Right renal cortex interstitium (tissue), 3 donors: ENCODE measurements at places on chromosomes 2 and 18. TPM values are rescaled to one million over a fixed set of nuclear protein-coding genes. Genes with fewer than 3 reads are reported as not detected.

DNA sequence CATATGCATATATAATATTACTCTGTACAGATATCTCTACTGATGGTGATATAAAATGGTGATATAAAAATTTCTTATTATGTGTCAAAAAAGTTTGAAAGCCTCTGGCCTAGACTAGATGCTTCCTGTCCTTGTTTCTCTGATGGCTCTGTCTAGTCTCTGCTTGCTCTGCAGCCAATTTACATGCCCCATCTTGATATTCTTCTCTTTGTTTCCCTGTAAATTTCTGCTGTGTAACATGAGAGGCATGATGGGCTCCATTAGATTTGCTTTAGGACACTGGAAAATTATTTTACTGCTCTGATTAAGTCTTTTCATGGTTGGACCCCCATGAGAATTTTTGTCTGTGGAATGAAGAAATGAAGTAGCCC is 24.3 kb downstream of the BABAM2 start:
- no peak for DNase-seq

DNA sequence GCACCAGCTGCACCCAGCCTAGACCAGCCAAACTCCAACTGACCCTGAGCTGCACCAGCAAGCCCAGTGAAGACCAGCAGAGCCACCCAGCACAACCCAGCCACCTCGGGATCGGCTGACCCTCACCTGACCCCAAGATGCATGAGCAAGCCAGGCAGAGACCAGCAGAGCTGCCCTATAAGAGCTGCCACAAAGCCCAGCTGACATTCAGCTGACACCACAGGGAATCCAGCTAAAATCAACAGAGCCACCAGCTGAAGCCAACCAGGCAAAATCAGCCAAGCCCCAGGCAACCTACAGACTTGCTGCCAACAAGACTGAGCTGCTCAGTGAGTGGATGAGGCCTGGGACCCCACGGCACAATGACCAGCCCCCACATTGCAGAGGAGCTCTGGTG is 54.6 kb downstream of the CYP27C1 start:
- no peak for DNase-seq

GRCh38 chr2:130759906-130760753 is 4.8 kb downstream of the AMER3 start:
- DNase-seq, result no peak

DNA sequence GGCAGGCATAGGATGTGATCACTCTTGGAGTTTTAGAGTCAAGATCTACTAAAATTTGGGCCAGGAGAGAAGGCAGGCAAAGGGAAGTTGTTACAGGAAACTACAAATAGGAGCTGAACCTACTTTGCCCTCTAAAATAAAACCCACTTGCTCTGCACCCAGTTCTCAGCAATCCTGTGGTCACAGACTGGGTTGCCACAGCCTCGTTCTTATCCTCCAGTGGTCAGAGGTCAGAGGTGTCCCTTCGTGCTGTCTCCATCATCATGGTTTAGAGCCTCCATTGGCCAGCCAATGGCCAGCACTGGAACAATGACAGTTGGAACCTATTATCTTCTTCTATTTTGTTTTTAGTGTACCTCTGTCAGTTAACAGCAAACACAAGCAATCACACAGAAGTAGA is 90.7 kb upstream of the TNP1 start:
- DNase-seq, result no peak

GRCh38 chr2:18949871-18950270 is 360.5 kb upstream of the NT5C1B start:
- no peak for DNase-seq

GRCh38 chr2:207395535-207396251 is 134.1 kb upstream of the CREB1 start:
- no peak for DNase-seq

DNA sequence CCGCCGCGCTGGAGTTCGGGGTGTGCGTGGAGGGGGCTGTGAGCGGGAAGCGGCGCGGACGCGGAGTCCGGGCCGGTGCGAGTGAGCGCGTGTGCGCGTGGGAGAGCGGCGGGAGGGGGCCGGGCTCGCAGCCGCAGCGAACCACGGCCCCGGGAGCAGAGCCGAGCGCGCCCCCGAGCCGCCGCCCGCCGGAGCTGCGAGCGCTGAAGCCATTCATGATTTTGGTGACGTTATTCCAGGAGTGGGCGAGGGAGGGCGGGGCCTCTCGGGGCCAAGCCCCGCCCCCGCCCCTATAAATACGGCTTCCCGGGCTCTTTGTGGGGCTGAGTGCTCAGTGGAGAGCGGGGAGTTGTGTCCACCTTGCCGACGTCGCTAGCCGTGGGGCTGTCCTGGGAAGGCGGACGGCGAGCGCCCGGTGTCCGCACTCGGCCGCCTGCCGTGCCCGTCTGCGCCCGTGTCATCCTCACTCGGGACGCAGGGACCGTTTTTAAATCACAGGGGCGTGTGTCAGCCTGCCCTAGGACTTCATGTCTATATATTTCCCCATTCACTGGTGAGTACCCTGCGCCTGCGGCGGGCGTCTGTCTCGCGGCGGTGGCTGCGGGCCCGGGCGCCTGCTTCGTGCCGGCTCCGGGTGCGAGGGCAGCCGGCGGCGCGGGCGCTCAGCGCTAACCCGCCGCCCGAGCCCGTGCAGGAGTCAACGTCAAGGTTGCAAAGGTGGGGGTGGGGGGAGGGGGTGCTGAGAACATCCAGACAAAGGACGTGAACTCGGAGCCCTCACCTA is at the start of gene LBH:
Gene LBH (plus strand): TSS at position 323 of the 784 bp plus-strand sequence. CDS start 205 bp downstream, at position 528.
- peak; percentile 83 for DNase-seq

- DNase-seq, result no peak
These were observed 115.1 kb downstream of the KCNE4 start for GRCh38 chr2:223166983-223167650.

DNA sequence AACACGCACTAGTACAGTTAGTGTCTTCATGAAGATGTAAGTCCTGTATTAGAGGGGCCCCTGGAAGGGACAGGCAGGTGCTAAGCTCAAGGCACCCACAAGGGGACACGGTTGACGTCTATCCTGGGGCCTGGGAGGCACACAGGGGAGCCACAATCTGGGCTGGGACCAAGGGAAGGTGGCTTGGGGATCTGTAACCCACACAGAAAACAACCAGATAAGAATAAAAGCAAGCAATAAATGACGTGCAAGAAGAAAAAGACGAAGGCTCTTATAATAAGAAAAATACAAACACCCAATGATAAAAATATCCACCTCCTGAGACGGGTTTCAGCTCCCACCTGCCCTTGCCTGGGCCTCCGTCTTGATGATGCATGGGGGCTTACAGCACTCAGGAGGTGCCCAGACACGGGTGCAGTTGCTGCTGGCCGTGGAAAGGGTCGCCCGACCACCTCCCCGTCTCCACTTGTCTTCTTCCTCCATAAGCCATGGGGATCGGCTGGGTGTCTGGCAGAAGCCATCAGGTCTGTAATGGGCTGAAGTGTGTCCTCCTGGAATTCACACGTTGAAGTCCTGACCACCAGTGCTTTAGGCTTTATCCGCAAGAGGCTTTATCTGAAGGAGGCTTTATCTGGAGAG is 73.9 kb downstream of the TWIST2 start:
- no peak for DNase-seq

DNA sequence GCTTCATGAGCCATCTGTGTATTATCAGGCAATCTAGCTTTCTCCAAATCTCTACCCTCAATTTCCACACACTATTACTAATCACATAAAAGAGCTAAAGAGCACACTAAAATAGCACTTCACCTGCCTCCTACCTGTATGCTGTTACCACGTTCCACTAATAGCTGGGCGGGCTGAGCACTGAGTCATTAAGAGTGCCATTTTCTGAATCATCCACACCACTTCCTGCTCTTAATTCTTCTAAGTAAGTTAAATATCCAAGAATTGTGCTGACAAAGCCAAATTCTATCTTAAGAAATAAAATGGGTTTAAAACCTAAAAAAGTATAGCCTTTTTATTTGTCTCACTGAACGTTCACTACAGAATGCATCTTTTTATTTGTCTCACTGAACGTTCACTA is 35.7 kb downstream of the NOL10 start:
- DNase-seq, result no peak

GRCh38 chr18:9552191-9552590 is 62.2 kb downstream of the PPP4R1 start:
- DNase-seq, result no peak

GRCh38 chr2:156538083-156538504 is 101.9 kb downstream of the GPD2 start:
- DNase-seq, result no peak

DNA sequence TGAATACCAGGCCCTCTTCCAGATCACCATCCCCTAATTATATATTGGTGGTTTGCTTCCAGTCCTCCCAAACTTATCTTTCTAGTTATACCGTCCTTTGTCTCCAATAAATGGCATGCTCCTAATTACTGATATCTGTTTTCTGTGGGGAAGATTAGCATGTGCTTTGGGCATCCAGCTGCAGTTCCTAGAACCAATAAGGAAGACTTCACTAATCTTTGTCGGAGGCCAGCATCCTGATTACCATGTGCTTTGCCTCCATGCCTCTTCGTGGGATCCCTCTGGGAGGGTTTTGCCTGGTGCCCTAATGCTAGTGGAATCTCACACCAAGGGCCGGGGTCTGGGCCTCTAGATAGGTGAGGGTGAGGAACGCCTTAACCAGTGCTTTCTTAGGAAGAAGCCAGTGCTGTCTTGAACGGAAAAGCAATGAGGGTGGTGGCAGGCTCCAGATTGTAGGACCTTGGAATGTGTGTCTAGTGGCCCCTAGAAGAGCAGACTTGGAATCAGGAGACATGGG is 47.7 kb downstream of the ACKR3 start:
- DNase-seq, result no peak

- DNase-seq, result no peak
These were observed 218.5 kb downstream of the TRIB2 start for GRCh38 chr2:12935222-12935621.

DNA sequence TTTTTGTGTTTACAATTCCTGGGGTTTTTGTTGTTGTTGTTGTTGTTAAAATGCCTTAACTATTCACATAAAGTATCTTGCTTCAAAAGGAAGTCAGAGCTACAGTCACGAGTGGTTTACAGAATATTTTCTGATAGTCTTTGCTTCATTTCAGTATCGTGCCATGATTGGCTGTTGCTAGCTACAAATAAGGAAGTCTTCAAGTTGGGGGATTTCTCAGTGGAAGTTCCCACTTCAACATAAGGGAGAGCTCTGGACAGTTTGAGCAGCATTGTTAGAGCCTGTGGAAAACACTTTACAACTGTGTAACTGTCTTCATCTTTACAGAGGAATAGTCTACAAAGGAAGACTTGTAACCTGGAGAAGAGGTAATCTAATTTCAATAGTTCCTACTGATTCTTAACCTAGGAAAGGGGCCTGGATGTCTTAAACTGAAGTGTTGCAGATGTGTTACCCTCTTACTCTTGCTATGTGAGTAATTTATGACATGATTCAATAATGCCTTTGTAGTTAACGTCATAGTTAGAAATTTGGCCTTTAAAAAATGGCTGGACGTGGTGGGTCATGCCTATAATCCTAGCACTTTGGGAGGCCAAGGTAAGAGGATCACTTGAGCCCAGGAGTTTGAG is 23.4 kb upstream of the TANK start:
- no peak for DNase-seq

The DNAH6 gene
- 2.5 TPM for polyA plus RNA-seq

DNA sequence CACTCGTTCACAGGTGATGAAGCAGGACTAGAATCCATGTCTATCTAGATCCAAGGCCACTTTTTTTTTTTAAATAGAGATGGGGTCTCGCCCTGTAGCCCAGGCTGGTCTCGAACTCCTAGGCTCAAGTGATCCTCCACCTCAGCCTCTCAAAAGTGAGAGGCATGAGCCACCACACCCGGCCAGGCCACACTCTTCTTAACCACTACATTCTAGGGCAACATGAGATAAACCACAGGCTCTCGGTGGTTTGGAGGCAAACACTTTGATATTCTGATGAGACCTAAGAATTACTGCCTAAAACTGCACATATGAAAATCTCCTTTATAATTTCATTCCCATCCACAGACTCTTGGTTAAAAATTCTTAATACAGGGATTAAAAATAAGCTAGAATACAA is 51.8 kb downstream of the USP34 start:
- no peak for DNase-seq

The RFTN2 gene
- polyA plus RNA-seq, result 21.4 TPM

- no peak for DNase-seq
These were observed 404.9 kb upstream of the ZEB2 start for GRCh38 chr2:144924827-144925226.

The SMPD4 gene
- polyA plus RNA-seq, result 60.0 TPM

DNA sequence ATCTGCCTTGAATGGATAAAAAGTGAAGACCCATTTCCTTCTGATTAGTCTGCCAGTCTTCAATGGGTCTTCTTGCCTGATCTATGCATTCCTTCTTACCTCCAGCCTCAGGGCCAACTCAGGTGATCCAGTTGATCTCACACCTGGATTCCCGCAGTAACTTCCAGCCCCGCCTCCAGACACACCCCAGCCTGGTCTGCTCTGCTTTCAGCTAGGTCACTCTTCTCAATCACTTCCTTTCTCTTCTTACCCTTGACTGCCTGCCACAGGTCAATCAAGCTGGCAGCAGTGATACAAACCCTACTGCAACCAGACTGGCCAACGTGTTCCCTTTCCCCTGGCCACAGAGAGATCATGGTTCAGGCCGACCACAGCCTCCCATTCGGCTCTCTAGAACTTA is 263.6 kb downstream of the ZNF516 start:
- DNase-seq, result no peak

The C2orf15 gene
- polyA plus RNA-seq, result 12.5 TPM

The TMEM247 gene
- not detected for polyA plus RNA-seq

DNA sequence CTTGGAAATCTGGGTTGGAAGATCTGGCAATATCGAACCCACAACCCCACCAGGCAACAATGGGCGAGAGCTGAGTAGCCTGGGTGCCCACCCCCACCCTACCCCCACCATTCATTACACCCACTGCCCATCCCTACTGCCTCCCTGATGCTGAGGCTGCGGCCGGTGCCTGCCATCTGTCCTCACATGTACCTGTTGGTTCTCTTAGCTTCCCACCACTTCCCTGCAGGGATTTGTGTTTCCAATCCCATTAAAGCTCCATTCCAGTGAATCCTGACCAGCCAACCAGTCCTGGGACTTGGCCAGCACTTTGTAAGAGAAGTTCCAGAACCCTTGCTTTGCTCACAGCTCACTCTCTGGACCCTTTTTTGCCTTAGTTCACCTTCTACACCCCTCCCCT is 163.0 kb upstream of the SH3BP4 start:
- DNase-seq, result no peak

The MYO3B gene
- 9.0 TPM for polyA plus RNA-seq

The HSPD1 gene
- 650 TPM for polyA plus RNA-seq

The SAP130 gene
- polyA plus RNA-seq, result 27.7 TPM

The DLX1 gene
- polyA plus RNA-seq, result 0.12 TPM

GRCh38 chr2:56590611-56591010 is 406.8 kb downstream of the CCDC85A start:
- no peak for DNase-seq

The FOXD4L1 gene
- 0.17 TPM for polyA plus RNA-seq

DNA sequence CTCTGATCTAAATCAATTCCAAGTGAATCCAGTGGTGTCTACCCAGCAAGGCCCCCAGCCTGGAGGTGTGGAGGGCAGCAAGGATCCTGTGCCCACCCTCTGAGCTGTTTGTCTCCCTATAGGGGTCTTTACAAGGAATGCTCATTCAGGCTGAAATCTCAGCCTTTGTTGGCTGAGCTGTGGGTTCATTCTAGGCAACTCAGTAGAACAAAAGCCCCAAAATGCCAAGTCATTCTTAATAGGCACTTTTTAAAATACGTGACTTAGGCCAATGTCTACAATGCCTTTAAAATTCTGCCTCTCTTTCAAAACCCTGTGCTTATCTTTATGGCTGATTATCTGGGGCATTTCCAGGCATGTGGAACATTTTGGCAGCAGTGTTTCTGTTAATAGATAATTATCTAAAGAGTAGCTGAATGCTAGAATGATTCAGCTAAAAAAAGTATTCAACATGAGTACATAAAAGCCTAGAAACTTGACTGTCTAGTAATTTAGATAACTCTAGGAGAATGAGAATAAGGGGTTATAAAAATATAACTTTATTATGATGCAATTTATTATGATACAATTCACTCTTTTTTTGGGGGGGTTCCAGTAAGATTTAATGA is 7.4 kb downstream of the UGT1A6 start:
- no peak for DNase-seq
